ENCODE measurements at places on chromosomes 2 and 18. TPM values are rescaled to one million over a fixed set of nuclear protein-coding genes. Genes with fewer than 3 reads are reported as not detected.

The SLC9A4 gene
- total RNA-seq, result not detected

The GBX2 gene
- total RNA-seq, result not detected

The MAL gene
- total RNA-seq, result not detected

The ALLC gene
- total RNA-seq, result not detected

The OR6B2 gene
- total RNA-seq, result not detected

The TUBA4B gene
- total RNA-seq, result 6.3 TPM

The RIT2 gene
- not detected for total RNA-seq

The EVX2 gene
- not detected for total RNA-seq

The FNDC4 gene
- 1.1 TPM for total RNA-seq

The NOL4 gene
- not detected for total RNA-seq

The CYS1 gene
- 3.6 TPM for total RNA-seq

The UGT1A10 gene
- total RNA-seq, result not detected

The PPP1R1C gene
- not detected for total RNA-seq

The TRIM54 gene
- total RNA-seq, result not detected

The DPYSL5 gene
- not detected for total RNA-seq

DNA sequence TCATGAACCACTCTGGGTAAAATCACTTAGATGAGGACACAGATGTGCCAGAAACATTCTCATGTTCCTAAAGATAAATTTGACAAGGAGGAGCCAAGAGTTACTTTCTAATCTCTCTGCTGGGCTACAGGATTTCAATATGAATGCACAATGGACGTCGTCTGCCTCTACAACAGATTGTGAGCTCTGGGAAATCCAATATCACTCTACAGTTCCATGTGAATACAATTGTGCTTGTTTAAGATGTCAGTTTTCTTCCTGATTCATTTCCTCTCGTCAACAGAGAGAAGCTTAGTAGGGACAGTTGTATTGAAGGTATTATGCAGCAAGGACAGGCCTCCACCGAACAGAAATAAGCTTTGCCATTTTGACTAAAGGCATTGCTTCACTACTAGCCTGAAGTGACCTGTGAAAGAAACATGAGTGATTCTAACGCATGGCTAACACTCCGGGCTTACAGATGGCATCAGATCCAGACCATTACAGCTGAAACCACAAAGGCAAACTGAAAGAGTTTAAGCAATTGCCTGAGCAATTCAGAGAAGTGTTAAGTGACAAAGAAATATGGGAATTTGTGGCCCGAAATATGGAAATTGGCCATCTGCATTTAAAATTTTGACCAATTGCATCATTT, 1591.5 kb downstream of the LRP1B start:
- DNase-seq, result no peak

GRCh38 chr2:157769856-157770255, 106.3 kb downstream of the ACVR1 start:
- DNase-seq, result no peak

GRCh38 chr2:237967463-237967951, 693 bp downstream of the UBE2F start:
- no peak for DNase-seq

DNA sequence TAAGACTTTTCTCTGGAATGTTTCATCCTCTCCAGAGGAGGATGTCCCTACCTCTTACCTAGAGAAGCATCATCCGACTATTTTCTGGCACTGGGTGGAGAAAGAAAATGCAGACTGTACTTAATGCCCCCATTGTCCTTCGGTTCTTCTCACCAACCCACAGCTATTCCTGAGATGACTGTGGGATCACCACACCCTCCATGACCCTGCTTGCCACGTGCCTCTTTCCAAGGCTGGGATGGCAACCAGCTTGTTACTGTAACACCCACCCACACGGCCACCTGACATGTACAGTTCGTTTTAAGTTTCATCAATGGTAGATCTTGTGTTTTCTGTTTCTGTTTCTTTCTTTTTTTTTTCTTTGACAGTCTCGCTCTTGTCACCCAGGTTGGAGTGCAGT, 365.2 kb downstream of the FBXO15 start:
- DNase-seq, result no peak

GRCh38 chr18:37251679-37252078, 313.9 kb downstream of the CELF4 start:
- no peak for DNase-seq

GRCh38 chr2:169095621-169096105, 26.3 kb downstream of the DHRS9 start:
- DNase-seq, result no peak

- DNase-seq, result no peak
Observed at GRCh38 chr2:4265936-4266335, 562.6 kb downstream of the DCDC2C start.

DNA sequence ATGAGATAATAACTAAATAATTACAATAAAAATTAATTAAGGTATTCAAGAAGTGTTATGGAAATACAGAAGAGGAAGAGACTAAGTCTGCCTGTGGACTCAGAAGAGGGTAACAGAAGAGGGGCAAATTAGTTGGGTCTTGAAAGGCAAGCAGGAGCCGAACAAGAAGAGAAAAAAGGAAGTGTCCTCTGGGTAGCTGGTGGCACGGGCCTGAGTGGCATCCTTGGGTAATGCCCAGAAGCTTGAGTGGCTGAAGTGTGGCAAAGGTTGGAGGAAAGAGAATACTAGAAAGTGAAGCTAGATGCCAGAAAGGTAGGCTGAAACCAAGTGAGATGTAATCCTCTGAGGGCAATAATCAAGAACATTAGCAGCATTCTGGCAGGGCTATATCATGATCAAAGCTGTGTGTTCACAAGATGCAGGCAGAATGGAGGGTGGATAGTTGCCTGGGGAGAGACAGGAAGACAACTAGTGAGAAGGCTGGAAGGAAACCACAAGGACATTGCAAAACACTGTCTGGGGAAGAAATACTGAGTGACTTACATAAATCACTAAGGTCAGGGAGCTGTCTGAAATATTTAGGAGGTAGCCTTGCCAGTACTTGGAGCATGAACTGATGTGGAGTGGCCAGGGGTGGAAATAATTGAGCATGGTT, 16.2 kb downstream of the DOCK10 start:
- peak; percentile 40 for DNase-seq

DNA sequence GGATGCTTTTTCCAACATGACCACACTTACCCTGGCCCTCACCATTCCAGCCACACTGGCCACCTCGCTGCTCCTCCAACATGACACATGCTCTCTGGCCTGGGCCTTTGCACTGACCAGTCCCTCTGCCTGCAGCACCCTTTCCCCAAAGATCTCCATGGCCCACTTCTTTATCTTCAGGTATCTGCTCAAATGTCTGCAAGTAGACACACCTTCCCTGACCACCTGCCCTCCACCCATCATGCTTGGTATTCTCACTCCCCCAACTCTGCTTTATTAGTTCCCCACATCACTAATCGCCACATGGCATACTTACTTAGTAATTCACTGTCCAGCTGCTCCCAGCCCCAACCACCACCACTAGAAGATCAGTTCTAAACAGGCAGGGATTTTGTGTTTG, 214.2 kb downstream of the BCL11A start:
- DNase-seq, result no peak

DNA sequence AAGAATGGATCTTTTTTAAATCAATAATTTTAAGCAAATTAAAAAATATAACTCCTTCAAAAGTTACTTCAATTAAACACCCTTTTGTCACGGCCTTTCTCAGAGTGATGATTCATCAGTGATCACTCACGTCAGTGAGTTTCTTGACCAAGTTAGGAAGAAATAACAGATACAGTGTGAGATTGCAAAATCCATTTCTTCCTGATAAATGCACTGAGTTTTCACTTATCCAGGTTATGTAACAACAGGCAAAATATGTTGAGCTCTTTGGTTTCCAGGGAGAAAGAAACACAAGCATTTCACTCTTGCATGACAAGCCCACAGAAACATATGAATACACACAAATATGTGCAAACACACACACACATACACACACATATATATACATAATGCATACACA, 195.9 kb upstream of the CYRIA start:
- no peak for DNase-seq

DNA sequence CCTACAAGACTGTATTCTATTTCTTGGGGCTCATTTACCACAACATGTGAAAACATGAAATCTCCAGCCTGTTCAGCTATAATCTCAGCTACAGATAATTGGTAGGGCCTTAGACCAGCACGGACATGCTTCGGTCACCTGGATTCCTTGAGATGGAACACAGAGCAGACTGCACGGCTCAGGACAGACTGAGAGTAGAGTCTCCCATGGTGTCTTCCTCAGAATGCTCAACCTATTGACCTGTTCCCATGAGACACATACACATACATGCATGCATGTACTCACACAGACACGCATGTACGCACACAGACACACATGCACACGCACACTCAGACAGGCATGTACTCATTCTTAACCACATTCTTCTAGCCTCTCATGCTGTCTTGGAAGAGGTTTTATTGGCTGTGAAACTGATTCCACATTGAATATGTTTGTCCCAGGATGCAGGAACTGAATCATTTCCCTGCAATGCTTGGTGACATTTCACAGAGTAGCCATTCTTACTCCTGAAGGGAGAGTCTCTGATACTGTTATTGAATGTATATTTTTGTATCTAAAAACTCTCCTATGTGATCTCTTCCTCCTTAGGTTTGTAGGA, 23.5 kb upstream of the BZW1 start:
- DNase-seq, result no peak

GRCh38 chr2:163800951-163801381, 65.2 kb upstream of the FIGN start:
- DNase-seq, result no peak

DNA sequence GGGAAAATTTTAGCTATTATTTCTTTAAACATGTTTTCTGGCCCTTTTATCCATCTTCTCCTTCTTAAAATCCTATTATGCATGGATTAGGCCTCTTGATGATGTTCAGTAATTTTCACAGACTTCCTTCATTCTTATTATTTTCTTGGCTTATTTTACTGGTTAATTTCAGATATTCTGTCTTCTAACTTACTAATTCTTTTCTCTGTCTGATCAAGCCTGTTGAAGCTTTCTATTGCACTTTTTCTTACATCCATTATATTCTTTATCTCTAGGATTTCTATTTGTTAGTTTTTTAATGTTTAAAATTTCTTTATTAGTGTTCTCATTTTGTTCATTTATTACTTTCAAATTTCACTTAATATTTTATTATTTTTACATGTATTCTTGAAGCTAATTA, 105.3 kb upstream of the GALNT13 start:
- DNase-seq, result no peak

DNA sequence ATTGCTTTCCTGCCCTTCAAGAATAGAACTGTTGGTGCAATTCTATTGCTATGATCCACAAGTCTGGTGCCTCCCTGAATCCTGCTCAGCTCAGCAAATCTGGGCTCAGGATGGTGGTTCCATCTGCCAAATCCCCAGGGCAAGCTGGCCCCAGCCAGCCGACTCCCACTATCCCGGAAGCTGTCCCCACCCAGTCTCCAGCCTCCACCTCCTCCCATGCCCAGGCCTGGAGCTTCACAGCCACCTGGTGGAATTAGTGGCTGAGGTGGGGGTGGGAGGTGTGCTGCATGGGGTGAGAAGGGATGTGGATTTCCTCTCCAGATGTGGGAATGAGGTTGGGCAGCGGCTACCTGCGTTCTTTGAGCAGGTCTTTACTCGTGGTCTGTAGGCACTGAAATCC, 119.3 kb upstream of the SMAD2 start:
- no peak for DNase-seq

DNA sequence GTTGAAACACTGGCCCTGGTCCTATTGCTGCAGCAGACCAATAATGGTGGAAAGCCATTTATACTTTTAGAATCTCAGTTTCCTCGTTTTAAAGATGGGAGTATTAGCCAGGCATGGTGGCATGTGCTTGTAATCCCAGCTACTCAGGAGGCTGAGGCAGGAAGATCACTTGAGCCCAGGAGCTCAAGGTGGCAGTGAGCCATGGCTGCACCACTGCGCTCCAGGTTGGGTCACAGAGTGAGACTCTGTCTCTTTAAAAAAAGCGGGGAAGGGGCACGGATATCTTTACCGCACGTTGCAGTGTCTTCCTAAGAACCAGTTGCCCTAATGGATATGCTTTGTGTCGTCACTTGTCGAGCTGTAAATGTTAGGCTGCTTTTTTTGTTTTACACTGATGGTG, 8.3 kb downstream of the MTCL1 start:
- DNase-seq, result no peak

GRCh38 chr2:19125901-19126680, 232.3 kb downstream of the OSR1 start:
- no peak for DNase-seq

DNA sequence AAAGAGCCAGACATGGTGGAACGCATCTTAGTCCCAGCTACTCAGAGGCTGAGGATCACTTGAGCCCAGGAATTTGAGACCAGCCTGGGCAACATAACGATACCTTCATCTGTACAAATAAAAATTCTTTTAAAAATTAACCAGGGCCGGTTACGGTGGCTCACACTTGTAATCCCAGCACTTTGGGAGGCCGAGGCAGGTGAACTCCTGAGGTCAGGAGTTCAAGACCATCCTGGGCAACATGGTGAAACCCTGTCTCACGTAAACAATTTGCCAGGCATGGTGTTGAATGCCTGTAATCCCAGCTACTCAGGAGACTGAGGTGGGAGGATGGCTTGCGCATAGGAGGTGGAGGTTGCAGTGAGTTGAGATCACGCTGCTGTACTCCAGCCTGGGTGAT, 25.8 kb upstream of the KCNG3 start:
- DNase-seq, result no peak

Data from upper lobe of left lung (tissue), 6 donors.